SK-N-SH treated with all-trans-retinoic acid at 6 μM for 48 hours (cell line): ENCODE measurements at places on chromosomes 2 and 18.

DNA sequence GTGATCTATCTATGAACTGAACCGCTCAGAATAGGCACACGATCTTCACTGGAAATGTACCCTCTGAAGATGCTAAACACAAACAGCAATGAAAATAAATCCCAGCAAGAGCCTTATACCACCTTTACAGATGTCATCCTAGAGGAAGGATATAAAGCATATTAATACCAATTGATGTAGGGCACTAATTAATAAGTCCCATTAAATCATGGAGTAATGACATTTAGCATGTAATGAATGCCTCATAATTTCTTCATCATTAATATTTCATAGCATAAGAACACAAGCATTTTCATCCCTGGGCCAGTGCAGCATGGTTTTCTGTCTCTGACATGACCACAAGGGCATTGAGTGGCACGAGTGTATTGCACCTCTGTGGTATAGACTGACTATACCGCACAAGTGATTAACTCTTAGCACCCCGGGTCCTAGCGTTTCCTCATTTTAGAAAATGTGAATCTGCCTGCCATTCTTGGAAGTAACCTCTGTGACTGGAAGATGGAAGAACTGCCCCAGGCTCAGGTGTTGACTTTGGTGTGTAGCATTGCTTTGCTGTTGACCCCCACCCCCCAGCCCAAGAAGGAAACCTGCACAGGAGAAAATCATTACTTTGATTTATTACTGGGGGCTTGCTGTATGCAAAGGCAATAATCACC, 1.4 kb upstream of the TMEM178A start:
- ATAC-seq = no peak

DNA sequence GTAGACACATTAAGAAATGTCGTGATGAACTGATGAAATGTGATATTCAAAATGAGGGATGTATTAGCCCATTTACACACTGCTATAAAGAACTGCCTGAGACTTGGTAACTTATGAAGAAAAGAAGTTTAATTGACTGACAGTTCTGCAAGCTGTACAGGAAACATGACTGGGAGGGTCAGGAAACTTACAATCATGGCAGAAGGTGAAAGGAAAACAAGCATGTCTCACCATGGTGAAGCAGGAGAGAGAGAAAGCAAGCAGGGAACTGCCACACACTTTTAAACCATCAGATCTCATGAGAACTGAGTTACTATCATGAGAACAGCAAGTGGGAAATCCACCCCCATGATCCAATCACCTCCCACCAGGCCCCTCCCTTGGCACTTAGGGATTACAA, 1010.8 kb upstream of the CELF4 start:
- ATAC-seq = no peak

- no peak for ATAC-seq
These were observed 12.1 kb downstream of the EPAS1 start for GRCh38 chr2:46309052-46309953.

DNA sequence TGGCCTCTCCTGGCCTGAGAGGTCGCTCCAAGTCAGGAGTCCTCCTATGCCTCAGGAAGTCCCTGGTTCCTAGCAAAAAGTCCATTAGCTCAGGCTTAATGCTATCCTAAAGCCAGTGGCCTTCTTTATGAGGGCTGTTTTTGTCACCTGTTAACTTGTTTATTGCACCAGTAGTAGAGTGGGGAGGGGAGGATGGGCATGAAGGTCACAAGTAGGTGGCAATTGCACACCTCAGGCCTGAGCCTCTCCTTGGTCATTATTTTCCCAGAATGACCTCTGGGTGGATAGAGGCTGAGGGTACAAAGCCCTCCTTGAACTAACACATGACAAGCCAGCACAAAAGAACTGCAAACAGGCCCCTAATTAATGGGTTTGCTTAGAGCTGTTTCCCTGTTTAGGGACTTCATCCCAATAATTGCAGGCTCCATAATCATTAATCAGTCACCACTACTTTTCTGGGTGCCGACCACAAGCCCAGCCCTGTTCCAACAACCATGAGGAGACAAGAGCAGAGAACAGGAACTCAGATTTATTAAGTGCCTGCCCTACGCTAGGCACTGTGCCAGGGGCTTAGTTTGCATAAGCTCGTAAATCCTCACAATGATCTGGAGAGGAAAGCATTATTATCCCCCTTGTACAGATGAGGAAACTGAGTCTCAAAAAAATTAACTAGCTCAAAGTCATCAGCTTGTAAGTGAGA, 123.0 kb upstream of the PKDCC start:
- no peak for ATAC-seq

GRCh38 chr2:174773215-174773614, 8.9 kb upstream of the CHRNA1 start:
- no peak for ATAC-seq

DNA sequence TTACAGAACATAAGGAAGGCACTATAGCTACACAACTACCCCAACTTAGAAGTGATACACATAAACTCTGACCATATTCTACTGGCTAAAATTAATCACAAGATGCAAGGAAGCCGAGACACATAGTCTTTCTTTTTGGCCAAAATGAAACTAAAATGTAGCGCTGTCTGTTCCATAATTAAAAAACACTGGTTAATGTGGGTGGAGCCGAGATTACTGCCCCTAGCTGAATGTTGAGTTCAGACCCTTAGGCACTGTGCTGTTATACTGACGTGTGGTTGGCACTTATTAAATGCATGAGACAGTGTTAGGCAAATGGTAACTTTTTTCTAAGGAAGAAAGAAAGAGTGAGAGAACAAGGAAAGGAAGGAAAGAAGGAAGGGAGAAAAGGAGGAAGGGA, 254.6 kb upstream of the RND3 start:
- ATAC-seq = no peak

DNA sequence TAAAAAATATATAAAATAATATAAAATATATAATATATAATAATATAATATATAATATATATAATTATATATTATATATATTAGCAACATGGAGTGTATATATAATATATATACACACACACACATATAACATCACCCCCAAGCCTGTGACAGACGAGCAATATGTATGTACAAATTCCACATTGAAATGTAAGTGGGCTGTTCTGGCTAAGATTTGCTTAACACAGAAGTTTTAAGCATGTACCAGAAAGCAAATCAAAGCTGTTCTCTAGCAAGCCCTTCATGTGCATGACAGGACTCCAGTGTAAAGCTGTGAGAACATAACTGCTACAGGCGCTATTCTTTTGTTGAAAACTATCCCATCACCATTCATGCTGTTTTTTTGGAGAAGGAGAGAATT, 261.7 kb upstream of the TNP1 start:
- no peak for ATAC-seq

- no peak for ATAC-seq
These were observed 540.1 kb upstream of the ID2 start for GRCh38 chr2:8141780-8142179.

GRCh38 chr2:179207047-179207446, 57.6 kb downstream of the SESTD1 start:
- no peak for ATAC-seq

- no peak for ATAC-seq
These were observed 142.1 kb downstream of the CDCA7 start for GRCh38 chr2:173496746-173497145.

GRCh38 chr2:20650393-20650876, 463 bp downstream of the HS1BP3 start:
- peak; percentile 50 for ATAC-seq

DNA sequence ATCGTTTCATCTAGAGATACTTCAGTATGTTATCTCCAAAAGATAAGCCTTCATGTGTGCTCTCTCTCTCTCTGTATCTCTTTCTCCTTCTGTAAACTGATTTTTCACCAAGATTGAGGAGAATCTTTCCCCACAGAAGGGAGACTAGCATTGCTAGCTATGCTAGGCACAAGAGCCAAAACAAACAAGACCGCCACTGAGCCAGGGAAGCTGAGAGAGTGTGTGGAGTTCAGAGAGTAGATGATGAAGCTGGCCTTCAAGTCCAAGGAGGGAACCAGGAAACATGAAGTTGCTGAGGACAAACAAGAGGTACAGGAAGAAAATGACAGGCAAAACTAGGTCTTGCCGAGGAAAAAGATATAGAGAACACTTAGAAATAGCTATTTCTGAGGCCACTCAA, 23.4 kb downstream of the DAPL1 start:
- ATAC-seq = no peak

- peak; percentile 77 for ATAC-seq
These were observed 48.2 kb upstream of the PAPOLG start for GRCh38 chr2:60707750-60708371.

- ATAC-seq = peak; percentile 41; the same call in 2 of the 3 replicates
These were observed 357.9 kb downstream of the THSD7B start for GRCh38 chr2:137123226-137123625.

GRCh38 chr2:203973000-203973399, 36.4 kb downstream of the ICOS start:
- no peak for ATAC-seq

DNA sequence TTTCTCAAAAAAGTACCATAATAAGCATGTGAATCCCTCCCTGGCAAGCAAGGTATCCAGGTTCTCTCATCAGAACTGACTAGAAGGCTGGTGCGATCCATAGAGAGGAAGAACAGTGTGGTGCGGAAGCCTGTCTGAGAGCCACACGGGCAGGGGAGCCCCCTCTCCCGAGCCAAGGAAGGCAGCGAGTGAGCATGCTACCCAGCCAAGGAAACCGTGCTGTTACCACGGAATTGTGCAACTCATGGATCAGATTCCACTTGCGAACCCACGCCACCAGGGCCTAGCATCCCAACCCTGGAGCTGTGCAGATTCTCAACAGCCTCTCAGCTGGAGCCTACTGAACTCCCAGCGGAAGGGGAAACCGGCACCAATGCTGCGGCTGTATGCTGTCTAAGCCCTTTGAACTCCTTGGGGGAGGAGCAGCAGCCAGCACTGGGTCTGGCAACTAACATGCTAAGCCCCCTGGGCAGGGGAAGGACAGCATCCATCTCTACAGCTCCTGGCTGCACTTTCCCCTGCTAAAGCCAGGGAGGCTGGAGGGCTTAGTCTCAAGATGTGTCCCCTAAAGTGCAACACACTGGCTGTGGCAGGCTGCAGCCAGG, 823.1 kb downstream of the EPHA4 start:
- ATAC-seq = no peak

DNA sequence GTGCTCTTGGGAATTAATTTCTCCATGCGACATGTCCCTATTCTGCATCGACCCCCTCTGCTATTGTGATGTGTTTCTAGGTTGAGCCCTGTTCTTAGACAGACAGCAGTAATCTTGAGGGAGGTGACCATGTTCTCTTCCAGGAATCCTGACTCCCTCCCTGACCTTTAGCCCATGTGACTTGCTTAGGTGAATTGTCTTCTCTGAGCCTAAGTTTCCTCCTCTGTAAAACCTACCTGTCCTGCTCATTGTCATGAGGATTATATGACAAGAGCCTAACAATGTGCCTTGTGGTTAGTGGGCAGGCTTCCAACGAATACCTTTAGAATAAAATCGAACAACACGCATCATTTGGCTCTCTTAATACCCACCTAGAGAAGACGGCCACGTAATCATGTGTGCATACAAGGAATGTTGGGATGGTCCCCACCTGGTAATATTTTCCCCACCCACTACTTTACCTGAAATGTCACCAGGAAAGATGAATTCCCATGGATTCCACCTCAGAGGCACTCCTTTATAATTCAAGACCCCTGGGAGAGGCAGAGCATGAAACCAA, 59.8 kb downstream of the HAUS1 start:
- ATAC-seq = no peak

DNA sequence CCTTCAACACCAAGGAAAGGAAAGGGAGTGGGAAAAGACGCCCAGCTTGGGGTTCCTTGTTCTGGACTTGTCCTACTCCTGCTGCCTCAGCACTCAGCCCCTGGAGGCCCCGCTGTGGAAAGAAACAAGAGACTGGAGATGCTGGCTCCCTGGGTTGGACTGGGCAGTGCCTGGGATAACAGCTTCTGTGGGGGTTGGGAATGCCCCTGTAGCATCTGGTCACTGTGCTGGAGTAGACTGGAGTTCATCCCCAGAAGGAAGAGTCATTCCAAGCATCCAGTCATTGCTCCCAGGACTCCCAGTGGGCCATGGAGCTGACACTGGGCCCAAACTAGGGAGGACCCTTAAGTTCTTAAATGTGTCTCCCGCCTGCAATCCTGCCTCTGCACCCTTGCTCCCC, 129.3 kb upstream of the HAAO start:
- no peak for ATAC-seq

DNA sequence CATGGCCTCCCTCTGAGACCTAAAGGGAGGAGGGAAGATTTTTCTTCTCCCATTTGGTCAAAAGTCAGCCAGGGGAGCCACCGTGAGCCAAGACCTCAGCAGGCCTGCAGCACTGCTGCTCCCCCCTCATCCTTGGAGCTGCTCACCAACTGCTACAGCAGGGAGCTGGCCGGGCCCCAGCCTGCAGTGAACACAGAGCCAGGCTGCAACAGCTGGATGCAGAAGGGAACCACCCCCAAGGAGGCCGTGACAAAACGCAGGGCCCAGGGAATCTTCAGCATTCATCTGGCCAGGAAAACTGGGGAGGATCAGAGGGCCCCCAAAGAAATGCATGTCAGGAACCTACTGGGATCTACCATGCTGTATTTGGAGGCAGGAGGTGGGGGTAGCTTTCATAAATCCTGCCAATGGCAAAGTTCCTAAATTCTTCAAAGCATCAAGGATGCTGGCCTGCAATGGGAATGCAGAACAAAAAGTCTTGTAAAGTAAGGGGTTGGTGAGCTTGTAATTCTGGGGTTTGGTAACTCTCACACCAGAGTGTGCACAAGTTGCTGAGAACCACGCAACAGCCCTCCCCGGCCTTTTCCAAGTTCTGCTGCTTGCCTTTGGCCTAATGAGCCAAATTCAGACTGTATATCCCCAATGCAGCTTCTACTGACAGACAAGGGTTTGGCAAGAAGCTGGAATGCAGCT, 61.0 kb downstream of the CACNB4 start:
- ATAC-seq = no peak

DNA sequence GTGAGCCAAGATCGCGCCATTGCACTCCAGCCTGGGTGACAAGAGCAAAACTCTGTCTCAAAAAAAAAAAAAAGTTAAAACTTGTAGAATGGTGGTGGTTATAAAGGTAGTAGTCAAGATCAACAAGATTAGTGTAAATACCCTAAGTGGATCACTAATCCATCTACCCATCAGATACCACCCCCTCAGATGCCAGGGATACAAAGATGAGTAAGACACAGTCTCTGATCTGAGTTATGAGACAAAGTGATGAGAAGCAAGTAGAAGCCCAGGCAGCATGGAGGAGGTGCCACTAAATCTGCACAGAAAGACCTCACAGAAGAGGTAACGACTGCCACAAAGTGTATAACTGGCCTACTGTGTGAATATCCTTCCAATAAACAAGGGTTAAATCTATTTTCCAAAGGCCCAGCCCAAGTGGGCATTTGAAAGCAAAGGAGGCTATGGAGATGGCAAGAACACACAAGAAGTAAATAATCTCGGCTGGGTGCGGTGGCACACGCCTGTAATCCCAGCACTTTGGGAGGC, 20.2 kb downstream of the NFE2L2 start:
- no peak for ATAC-seq

GRCh38 chr18:45355944-45356520, 259.2 kb upstream of the SLC14A2 start:
- ATAC-seq = no peak

GRCh38 chr18:46302528-46303485, 198.6 kb downstream of the HAUS1 start:
- no peak for ATAC-seq
